ENCODE measurements at places on chromosomes 3 and 15.

- no peak for DNase-seq
Measured at GRCh38 chr3:69079269-69080159, 651 bp downstream of the UBA3 start.

DNA sequence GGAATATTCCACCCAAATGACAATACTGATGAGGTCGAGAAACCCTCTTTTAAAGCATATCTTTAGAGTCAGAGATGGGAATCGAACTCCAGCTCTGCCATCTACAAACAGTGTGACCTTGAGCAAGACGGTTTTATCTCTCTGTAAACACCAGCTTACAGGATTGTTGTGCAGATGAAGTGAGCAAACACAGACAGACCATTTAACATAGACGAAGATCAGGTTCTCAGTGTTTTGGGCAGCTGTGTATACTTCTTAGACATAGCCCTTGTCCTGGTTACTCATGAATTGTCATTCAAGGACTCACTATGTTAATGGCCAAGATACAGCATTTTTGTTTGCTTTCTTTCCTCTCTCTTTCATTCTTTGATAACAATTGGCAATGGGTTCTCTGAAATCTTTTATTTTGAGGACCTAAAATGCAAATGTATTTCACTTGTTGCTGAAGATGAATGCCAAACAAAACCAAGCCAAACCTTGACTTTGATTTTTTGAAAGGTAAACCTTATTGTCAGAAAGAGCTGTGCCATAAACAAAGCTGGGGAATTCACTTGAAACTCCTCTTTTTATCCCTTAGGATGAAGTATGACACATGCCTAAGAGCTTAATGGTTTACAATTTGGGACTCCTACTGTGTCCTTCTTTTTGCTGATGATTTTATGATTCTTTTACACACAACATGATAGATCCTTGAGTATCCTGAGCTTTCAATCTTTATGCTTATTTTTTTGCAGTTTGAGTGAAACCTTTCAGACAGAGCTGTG lies 250.0 kb upstream of the PDZRN3 start:
- DNase-seq: no peak

- no peak for DNase-seq
Measured at GRCh38 chr15:99143655-99144610, 39.1 kb downstream of the SYNM start.

- no peak for DNase-seq
Measured at GRCh38 chr15:88077296-88078020, 179.1 kb downstream of the NTRK3 start.

- peak; percentile 21 for DNase-seq
Measured at GRCh38 chr3:44685128-44685800, 27.2 kb upstream of the ZNF502 start.

DNA sequence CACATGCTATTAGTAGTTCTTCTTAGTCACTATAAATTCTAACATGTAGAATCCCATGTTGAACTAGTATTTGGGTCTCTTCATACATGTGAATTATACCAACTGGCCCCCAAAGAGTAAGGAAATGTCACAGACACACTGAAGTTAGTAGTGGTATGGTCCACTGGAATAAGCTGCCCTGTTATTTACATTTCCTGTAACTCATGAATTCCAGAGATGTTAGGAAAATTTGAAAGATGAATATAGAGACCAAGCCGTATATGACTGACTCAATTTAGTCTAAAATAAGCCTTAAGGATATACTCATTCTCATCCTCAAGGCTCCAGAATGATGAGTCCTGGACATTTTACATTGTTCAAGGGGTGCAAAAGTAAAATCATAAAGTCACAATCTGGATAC lies 81.2 kb downstream of the FBXL22 start:
- no peak for DNase-seq

GRCh38 chr3:39079530-39079929 lies 27.7 kb downstream of the WDR48 start:
- DNase-seq: no peak

GRCh38 chr3:186785495-186786018 lies 2.2 kb downstream of the EIF4A2 start:
- DNase-seq: no peak

- DNase-seq: no peak
Measured at GRCh38 chr15:73983773-73984172, 8.3 kb downstream of the STOML1 start.

DNA sequence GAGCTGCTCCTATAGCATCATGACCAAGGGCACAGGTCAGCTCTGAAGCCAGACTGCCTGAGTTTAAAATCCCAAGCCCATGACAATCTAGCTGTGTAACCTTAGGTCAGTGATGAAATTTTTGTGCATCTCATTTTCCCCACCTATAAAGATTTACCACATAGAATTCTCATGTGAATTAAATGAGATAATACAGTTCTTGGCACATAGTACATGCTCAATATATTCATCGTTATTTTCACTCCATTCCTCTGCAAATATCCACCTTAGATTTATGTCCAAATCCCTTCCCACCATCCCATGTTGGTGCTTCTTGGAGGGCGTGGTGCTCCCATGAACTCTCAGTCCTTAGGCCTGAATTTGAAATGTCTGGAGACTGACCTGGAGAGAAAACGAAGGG lies 300.1 kb downstream of the TLE3 start:
- DNase-seq: no peak

DNA sequence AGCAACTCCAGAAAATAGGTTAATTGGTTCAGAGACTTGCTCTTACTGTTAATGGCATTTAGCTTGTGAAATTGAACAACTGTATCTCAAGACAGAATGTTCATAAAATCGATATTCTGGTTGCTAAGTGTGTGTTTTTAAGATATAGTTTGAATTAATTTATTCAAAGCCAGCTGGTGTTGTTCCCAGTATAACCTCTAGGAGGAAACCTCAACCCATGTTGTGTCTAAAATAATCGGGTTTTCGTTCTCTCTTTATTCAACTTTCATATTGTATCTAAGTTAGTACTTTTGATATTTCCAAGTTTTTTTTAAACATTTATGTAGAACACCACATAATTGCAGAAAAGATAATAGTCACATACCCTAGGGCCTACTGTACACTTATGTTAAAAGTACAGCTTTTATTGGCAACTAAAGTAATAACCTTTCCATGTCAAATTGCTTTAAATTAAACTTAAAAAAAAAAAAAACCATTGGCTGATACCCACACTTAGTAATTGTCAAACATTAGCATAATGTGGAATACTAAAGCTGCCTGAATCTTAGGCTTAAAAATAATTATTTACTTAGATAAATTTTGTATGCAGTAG lies 90.9 kb downstream of the SAMMSON start:
- no peak for DNase-seq

DNA sequence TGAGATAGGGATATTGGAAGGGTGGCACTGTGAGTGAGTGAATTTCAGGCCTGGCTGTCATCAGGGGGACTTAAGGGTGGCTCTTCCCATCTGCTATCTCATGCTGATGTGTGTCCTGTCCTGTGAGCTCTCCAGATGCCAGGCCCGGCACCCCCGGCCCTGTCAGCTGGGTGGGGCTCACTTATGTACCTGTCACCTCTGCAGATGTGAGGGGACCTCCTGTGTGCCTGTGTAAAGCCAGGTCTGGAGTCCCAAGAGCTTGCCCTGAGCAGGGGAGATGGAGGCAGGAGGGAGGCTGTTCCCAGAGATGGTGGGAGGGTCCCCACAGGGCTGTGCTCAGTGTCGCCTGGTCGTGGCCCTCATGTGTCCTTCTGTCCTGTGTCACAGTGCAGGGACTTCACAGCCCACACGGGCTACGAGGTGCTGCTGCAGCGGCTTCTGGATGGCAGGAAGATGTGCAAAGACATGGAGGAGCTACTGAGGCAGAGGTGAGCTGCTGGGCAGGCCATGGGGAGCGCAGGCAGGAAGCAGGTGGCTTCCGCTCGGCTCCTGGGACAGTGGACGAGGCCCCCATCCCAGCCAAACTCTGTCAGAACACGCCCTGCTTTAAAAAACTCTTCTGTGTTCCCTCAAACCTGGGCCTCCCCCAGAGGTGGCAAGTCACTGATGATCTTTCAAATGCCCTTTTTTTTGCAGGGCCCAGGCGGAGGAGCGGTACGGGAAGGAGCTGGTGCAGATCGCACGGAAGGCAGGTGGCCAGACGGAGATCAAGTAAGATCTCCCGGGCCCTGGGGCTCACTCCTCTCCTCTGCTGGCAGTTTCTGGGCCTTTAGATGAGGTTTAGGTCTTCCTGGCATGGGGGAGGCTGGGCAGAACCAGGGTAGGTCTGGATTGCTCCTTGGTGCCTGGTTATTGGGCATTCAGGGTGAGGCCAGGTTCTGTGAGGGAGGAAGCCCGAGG lies 23.1 kb downstream of the PSTPIP1 start:
- DNase-seq: no peak

- DNase-seq: no peak
Measured at GRCh38 chr3:69255928-69256327, 130.0 kb downstream of the FRMD4B start.

- no peak for DNase-seq
Measured at GRCh38 chr15:100833417-100834389, 45.9 kb upstream of the ALDH1A3 start.

DNA sequence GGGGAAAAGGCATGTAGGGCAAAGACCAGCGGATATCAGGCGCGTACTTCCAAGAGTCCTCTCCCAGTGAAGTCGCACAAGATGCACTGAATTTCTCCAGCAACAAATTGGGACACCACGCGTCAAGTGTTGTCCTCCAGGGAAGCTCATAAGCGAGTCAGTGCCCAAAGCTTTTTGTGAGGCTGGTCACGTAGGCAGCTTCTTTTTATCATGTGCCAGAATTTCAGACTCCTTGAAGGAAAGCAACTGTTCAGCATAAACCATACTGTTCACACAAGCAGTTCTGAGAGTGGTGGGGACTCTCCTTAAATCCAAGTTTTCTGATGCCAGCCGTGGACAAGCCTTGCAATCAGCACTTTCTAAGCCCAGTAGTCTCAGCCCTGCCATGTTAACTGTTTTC lies 10.1 kb upstream of the FSTL1 start:
- DNase-seq: no peak

GRCh38 chr15:83477172-83477807 lies 30.1 kb downstream of the SH3GL3 start:
- no peak for DNase-seq

DNA sequence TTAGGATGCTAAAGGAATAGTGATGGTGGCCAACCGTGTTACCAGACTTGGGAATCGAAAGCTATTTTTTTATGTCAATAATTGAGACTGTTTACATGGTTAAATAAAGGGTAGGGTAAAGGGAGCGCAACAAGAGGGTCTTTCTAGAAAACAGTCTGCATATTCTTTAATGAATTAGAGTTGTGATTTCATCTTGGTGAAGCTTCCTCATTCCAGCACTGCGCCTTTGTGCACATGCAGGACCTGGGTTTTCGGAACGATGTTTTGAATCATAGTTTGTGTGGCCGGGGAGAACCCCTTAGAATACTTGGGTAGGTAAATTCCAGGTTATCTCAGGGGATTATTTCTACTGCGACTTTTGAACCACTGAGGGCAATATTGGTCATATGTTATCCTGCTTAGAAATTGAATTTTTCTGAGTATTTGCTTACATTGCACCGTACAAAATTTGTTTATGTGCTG lies 1.3 kb downstream of the PIK3CA start:
- DNase-seq: no peak

- DNase-seq: no peak
Measured at GRCh38 chr3:37761586-37761985, 100.1 kb upstream of the CTDSPL start.

DNA sequence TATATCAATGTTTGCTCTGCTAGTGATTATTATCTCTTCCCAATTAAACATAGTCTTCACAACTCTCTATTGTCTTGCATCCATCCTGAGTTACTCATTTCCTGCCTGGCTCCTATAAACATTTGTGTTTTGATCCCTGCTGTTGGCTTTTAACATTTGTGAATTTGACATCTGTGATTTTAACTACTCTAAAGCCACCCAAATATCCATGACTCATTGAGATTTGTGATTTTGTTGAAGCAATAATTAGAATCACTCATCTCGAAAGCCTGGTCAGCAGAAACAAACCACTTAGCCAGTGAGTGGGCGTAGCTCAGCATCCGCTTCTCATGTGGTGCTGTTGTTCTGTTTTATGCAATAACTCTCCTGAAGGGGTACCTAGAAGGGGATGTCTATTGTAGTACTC lies 174.3 kb upstream of the ZBTB20 start:
- no peak for DNase-seq

GRCh38 chr3:142588703-142589102 lies 7.5 kb upstream of the PLS1 start:
- DNase-seq: no peak

DNA sequence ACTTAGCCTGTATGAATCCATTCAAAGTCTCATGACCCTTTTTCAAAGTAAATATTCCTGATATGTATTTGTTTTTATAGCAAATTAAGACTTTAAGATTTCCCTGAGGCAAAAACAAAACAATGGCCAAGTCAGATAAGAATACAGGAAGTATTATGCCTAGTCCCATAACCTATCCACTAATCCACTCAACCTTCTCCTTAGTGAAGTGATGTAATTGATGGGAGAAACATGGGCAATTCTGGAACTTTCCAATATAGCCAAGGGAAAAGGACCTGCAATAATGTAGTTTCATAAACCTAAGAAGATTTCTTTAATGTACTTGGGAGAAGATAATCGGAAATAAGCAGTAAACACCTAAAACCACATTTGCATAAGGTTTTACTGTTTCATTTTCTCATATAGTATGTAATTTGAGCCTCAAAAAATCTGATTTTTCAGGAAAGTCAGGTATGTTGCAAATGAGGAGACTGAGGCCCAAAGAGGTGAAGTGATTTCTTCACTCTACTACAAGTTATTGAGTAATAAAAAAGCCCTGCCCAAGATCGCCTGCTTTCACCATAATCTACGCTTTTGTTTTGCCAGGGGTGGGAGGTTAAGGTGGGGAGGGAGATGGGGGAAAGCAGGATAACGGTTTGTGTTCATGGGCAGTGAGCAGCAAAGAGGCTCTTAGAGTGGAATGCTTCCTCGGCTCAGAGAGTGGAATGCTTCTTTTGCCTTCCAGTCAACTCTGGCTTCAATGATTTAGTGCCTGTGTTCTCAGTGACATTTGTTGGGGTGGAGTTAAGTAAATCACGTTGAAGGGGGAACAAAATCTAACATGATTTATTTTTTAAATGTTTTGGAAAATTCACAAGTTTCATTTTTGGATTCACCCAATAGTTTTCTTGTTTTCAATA lies 95.0 kb upstream of the FNDC3B start:
- DNase-seq: no peak

DNA sequence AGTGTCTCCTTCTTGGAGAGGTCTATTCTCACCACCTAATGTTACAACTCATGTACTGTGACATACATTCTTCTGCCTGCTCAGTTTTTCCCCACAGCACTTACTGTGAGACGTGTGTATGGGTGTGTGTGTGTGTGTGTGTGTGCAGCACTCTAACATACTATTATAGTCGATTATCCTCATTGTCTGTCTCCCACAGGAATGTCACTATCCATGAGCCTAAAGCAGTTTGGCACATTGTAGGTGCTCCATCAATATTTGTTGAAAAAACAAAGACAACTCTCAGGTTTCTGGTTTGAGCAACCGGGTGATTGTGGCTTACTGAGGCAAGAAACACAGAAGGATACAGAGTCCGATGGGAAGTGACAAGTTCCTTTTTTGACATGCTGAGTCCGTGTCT lies 8.6 kb upstream of the ZNF148 start:
- DNase-seq: no peak

All from C1 segment of cervical spinal cord (tissue), 14 donors.